ENCODE measurements at places on chromosomes 3 and 15.

GRCh38 chr3:51498876-51499738 is 708 bp downstream of the DCAF1 start:
- H3K4me1 ChIP-seq = 0 out of 2 replicates have a peak, but pooled peaks cover 3% of the 10 kb centered on the region
- H3K27ac ChIP-seq = peak overlapping the region; percentile 61
- H3K36me3 ChIP-seq = no peaks in the 10 kb centered on the region

GRCh38 chr15:71530116-71530515 is 280.2 kb upstream of the NR2E3 start:
- H3K4me3 ChIP-seq = no peak overlapping the region
- no peaks in the 10 kb centered on the region for H3K27me3 ChIP-seq
- no peak for DNase-seq

DNA sequence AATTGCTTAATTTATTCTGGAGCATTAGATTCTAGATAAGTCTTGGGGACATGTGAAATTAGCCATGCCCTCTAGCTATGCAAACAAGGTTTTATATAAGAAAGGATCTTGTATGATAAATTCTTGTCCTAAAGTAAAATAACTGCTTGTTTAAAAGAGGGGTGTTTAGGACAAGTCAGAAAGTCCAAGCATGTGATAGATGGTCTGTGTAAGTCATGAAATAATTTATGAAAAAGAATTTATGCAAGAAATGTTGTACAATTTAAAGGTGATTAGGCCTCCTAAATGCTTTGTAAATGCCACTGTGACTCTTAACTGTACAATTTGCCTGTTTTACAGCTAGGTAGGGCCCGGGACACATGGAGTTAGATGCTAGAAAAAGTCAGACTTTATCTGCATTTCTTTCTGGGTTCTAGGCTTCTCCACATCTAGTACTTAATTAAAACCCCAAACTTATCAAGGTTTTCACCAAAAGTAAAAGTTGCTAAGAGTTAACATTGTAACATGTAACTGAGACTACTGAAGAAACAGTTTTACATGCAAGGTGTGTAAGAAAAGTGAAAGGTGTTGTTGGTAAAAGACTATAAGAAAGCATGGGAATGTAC is 13.2 kb downstream of the LINS1 start:
- no peaks in the 10 kb centered on the region for H3K27me3 ChIP-seq
- DNase-seq = no peak
- no peaks in the 10 kb centered on the region for H3K36me3 ChIP-seq
- H3K4me1 ChIP-seq = no peaks in the 10 kb centered on the region
- H3K4me3 ChIP-seq = no peak overlapping the region
- no peak overlapping the region for H3K27ac ChIP-seq

DNA sequence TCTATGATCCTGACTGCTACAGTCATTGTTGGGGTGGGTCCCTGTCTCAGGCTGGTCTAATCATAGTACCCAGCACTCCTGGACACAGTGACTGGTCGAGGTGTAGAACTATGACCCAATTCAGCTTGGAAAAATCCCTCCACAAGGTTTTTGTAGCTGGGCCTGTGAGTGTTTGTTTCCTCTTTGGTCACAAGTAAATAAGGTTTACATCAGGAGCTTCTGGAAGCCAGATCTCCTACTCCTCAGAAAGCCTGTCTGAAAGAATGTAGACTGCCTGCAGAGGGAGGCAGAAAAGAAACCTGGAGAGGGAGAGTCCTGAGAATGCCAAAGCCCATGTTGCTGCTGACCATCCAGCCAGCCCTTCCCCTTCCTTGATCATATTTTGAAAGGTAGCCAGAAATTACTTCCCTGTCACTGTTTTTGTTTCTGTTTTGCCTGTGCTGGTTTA is 123.2 kb downstream of the RAP2B start:
- H3K27ac ChIP-seq = no peak overlapping the region
- no peaks in the 10 kb centered on the region for H3K27me3 ChIP-seq
- H3K4me3 ChIP-seq = no peak overlapping the region
- H3K36me3 ChIP-seq = no peaks in the 10 kb centered on the region
- H3K4me1 ChIP-seq = no peaks in the 10 kb centered on the region
- no peak for DNase-seq

GRCh38 chr15:39786447-39787056 is 3.9 kb upstream of the FSIP1 start:
- peaks cover 36% of the 10 kb centered on the region for H3K4me1 ChIP-seq
- DNase-seq = no peak
- H3K27me3 ChIP-seq = no peaks in the 10 kb centered on the region
- H3K36me3 ChIP-seq = no peaks in the 10 kb centered on the region
- no peak overlapping the region for H3K4me3 ChIP-seq

DNA sequence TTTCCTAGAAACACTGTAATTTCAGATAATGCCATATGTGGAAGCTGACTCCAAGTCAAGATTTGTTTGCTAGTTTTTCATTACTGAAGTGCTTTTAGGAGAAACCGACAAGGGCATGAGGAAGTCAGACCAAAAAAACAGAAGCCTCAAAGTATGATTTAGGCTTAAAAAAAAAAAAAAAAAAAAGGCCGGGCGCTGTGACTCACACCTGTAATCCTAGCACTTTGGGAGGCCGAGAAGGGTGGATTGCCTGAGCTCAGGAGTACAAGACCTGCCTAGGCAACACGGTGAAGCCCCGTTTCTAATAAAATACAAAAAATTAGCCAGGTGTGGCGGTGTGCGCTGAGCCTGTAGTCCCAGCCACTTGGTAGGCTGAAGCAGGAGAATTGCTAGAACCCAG is 11.6 kb downstream of the RPL15 start:
- no peak for DNase-seq
- H3K4me1 ChIP-seq = no peaks in the 10 kb centered on the region
- no peaks in the 10 kb centered on the region for H3K27me3 ChIP-seq
- H3K36me3 ChIP-seq = no peaks in the 10 kb centered on the region
- no peak overlapping the region for H3K4me3 ChIP-seq
- H3K27ac ChIP-seq = no peak overlapping the region

DNA sequence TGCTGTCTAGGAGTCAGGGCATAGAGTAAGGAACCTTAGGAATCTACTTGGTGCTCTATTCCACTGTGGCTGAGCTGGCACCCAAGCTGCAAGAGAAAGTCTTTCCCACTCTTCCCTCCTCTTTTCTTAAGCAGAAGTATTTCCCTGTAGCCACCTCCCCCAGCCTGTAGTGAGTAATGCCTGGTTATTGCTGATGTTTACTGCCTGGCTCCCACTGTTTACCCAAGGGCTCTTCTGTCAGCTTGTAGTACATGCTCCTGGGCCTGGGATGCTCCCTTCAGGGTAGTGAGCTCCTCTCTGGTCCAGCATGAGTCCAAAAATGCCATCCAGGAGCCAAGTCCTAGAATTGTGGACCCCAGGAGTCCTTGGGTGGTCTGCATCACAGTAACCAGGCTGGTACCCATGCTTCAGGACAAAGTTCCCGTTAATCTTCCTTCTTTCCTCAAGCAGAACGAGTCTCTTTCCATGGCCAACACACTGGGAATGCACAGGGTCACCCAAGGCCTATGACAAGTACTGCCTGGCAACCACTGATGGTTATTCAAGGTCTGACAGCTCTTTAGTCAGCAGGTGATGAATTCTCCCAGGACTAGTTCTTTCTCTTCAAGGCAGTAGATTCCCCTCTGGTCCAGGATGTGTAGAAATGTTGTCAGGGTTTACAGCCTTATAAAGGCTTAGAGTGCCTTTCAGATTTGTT is 17.6 kb downstream of the GALK2 start:
- H3K36me3 ChIP-seq = no peaks in the 10 kb centered on the region
- H3K4me1 ChIP-seq = no peaks in the 10 kb centered on the region
- H3K27me3 ChIP-seq = no peaks in the 10 kb centered on the region
- no peak for DNase-seq
- H3K27ac ChIP-seq = no peak overlapping the region

DNA sequence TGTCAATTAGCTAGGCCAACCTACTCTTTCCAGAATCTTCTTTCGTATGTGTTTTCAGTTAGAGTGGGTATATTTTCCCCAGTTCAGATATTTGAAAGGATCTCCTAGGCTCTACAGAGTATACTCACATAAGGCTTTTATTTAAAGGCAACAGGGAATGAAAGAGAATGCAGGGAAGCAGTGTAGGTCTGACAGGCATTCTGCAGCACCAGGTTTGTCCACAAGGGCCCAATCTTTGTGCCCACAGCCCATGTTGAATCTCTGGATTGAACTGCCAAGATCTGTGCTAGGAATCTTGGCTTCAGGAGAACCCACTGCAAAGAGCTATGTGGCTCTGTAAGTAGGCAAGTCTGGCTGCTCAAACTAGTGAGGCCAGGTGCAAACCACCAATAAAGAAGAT is 24.2 kb upstream of the GALNT15 start:
- no peaks in the 10 kb centered on the region for H3K27me3 ChIP-seq
- no peaks in the 10 kb centered on the region for H3K36me3 ChIP-seq
- H3K4me1 ChIP-seq = no peaks in the 10 kb centered on the region
- DNase-seq = no peak

GRCh38 chr15:65232520-65232919 is 21.2 kb upstream of the CILP start:
- no peak for DNase-seq
- no peaks in the 10 kb centered on the region for H3K4me1 ChIP-seq
- H3K36me3 ChIP-seq = no peaks in the 10 kb centered on the region
- H3K27me3 ChIP-seq = no peaks in the 10 kb centered on the region

GRCh38 chr3:194395778-194396538 is 3.1 kb downstream of the GP5 start:
- no peak overlapping the region for H3K4me3 ChIP-seq
- H3K36me3 ChIP-seq = no peaks in the 10 kb centered on the region
- no peaks in the 10 kb centered on the region for H3K4me1 ChIP-seq
- H3K27ac ChIP-seq = no peak overlapping the region

DNA sequence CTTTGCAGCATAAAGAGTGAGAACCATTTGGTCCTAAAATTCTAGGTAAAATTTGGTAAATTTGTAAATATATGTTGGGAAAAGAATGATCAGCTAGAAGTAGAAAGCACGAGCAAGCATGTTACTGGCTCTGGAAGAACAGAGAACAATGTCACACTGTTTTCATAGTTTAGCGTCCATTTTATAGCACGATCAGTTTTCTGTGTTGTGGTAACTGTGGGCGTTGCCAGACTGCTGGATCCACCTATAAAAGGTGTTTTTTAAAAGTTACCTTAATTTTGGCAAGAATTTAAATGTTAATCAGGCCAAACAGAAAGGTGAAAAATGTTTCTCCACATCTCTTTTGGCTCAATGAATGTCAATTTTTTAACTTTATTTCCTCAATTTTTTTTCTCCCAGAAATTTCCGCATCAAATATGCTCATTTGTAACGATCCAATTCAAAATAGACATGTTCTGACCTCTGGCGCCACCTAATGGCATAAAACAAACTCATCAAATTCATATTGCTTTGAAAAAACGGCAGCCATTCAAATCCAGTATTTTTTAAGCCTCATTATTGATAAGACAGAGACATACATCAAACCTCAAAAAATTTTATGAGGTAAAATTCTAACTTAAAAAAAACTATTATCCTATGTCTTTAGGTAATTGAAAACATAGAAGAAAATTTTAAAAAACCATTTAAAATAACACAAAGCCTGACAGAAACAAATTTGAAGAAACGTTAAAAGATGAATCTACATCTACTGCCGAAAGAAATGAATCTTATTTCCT is 5.5 kb upstream of the GP5 start:
- H3K36me3 ChIP-seq = peaks cover 12% of the 10 kb centered on the region
- 0 out of 2 replicates have a peak overlapping the region, but pooled peaks have one; percentile 18 for H3K27ac ChIP-seq
- H3K27me3 ChIP-seq = no peaks in the 10 kb centered on the region

DNA sequence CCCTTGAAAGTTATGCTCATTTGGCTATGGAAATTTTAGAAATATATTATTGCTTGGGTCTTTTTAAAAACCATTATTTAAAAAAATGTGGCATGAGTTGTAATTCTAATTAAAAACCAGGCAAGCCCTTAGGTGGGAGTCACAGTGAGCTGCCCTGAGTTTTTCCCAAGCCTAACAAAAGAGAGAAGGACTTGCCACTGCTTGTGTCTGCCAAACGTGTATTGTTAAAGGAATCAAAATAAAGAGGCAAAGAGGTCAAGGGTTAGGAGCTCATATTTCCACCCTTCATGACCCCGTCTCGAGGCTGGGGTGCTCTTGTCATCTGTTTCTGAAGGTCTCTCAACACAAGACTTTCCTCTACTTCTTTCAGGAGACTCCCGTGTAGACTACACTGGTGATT is 321.1 kb downstream of the ZIC1 start:
- H3K27me3 ChIP-seq = no peaks in the 10 kb centered on the region
- no peaks in the 10 kb centered on the region for H3K36me3 ChIP-seq
- H3K27ac ChIP-seq = no peak overlapping the region
- no peaks in the 10 kb centered on the region for H3K4me1 ChIP-seq
- no peak for DNase-seq

DNA sequence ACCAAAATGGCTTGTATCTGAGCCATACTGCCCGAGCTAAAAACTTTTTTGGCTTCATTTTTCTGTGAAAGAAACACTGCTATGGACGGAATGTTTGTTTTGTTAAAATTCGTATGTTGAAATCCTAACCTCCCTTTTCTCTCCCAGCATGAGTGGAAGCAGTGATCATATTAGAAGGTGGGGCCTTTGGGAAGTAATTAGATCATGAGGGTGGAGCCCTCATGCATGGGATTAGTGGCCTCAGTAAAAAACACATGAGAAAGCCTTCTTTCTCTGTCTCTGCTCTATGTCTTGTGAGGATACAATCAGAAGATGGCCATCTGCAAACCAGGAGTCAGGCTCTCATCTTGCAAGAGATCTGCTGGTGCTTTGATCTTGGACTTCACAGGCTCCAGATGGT is 7.4 kb upstream of the FNDC3B start:
- H3K27me3 ChIP-seq = no peaks in the 10 kb centered on the region
- DNase-seq = no peak
- H3K36me3 ChIP-seq = no peaks in the 10 kb centered on the region

- no peak overlapping the region for H3K4me3 ChIP-seq
- H3K27me3 ChIP-seq = peaks cover 8% of the 10 kb centered on the region
- H3K36me3 ChIP-seq = no peaks in the 10 kb centered on the region
- H3K4me1 ChIP-seq = no peaks in the 10 kb centered on the region
These were observed 35.6 kb upstream of the MECOM start for GRCh38 chr3:169699070-169699469.

GRCh38 chr3:10173095-10173925 is 8.6 kb downstream of the IRAK2 start:
- peak overlapping the region; percentile 51 for H3K27ac ChIP-seq
- no peak for DNase-seq
- no peaks in the 10 kb centered on the region for H3K27me3 ChIP-seq
- H3K4me3 ChIP-seq = no peak overlapping the region
- peaks cover 34% of the 10 kb centered on the region for H3K4me1 ChIP-seq
- no peaks in the 10 kb centered on the region for H3K36me3 ChIP-seq

All from Panc1 (cell line).